MCF 10A (cell line): ENCODE measurements at places on chromosomes 5 and 9.

DNA sequence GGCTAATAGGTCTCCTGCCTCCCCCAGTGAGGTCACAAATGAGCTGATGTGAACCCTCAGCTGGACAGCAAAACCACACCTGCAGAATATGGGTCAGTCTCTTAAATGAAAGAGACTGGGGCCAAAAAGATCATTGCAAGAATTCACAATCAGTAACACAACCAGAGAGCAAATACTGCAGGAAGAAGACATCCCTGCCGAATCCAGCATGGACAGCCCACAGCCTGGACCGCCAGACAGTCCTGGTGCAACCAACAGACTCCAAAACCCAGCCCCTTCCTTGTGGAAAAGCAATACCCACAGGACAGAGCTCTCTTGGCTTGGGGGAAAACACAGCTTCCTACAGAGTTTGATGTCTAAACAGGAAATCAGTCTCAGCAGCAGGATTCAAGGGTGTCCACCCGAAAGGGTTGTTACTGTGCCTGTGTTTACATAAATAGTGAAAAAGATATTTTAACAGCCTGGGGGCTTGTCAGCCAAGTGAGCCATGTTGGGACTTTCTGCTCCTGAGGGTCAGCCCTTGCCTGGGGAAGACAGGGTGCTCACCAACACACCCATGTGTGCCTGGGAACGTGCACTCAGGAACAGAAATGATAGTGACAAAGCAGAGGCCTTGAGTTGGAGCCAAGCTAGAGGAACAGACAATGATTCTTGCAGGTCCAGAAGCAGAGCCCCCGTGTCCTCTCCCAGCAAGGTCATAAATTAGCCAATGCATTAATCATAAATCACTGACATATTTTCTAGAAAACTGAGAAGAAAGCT, 106.2 kb downstream of the SEMA5A start:
- DNase-seq: no peak

DNA sequence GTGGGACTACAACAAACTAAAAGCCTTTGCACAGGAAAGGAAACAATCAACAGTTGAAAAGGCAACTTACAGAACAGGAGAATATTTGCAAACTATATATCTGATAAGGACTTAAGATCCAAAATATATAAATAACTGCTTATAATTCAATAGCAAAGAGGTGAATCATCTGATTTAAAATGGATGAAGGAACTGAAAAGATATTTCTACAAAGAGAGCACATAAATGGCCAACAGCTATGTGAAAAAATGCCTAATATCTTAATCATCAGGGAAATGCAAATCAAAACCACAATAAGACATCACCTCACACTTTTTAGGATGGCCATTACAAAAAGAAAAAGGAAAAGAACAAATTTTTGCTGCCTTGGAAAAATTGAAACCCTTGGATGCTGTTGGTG, 100.4 kb downstream of the LURAP1L start:
- DNase-seq: no peak

- peak; percentile 82 for DNase-seq
Observed at GRCh38 chr5:62100201-62100600, 205.8 kb upstream of the KIF2A start.

DNA sequence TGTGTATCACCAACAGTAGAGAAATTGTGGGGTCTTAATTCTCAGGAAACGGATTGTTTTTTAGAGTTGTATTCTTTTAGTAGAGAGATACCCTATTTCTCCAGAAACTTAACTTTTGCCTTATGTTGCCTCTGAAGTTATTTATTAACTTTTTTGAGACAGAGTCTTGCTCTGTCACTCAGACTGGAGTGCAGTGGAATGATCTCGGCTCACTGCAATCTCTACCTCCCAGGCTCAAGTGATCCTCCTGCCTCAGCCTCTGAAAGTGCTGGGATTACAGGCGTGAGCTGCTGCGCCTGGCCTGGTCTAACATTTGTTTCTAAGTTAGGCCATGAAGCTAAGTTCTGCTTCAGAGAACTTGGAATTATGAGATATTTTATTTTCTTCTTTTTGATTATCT, 75.0 kb downstream of the CFAP95 start:
- no peak for DNase-seq

DNA sequence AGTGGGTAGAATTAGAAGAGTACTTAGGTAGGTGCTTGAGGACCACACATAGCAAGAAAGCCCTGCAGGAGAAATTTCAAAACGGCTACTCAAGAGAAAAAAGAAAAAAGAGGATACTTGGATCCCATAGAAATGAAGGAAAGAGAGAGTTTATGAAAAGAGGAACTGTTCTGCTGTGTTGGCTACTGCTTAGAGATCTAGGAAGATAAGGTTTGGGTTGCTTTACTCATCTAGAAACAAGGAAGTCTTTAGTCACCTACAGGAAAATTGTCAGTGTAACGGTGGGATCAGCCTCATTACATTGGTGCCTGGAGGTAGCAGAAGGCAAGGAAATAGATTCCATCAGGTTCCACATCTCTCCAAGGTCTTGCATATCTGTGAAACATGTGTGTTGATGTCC, 14.8 kb upstream of the C5orf46 start:
- no peak for DNase-seq

GRCh38 chr5:111548992-111549649, 36.8 kb upstream of the STARD4 start:
- DNase-seq: no peak

DNA sequence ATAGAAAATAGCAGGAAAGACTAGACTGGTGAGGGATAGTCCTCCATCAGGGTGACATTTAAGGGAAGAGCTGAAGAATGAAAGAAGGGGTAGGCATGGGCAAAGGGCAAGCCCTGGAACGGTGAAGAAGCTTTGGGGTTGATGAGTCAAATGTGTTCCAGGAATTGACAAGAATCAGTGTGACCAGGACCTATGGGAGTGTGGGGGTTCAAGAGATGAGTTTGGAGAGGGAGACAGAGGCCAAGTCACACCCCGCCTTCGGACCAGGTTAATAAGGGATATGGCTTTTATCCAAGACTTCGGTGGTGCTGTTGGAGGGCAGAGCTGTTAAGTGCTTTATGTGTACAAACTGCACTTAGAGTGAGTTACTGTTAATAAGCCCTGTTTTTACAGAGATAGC, 920 bp downstream of the PMPCA start:
- no peak for DNase-seq

DNA sequence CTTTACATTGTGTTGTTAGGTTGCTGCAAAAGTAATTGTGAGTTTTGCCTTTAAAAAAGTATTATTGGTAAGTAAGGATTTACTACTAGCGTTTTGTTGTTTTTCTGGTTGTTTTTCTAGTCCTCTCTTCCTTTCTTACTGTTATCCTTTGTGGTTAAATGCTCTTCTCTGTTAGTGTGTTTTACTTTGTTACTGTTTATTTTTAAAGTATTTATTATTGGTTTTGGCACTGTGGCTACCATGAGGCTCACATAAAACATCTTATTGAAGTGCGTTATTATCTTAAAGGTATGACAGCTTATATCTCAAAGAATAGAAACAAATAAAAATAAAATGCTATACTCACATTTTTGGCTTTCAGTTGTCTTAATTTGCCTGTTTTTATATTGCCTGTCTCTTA, 17.6 kb downstream of the DMXL1 start:
- no peak for DNase-seq

DNA sequence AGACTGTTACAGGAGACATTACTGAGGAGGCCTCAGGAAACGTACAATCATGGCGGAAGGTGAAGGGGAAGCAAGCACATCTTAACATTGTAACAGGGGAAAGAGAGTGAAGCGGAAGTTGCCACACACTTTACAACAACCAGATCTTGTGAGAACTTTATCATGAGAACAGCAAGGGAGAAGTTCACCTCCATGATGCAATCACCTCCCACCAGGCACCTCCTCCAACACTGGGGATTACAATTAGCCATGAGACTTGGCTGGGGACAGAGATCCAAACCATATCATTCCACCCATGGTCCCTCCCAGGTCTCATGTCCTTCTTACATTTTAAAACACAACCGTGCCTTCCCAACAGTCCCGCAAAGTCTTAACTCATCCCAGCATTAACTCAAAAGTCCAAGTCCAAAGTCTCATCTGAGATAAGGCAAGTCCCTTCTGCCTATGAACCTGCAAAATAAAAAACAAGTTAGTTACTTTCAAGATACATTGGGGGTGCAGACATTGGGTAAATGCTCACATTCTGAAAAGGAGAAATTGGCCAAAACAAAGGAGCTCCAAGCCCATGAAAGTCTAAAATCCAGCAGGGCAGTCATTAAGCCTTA, 138.3 kb downstream of the TMEM161B start:
- no peak for DNase-seq

GRCh38 chr9:122116040-122116439, 22.9 kb upstream of the TTLL11 start:
- no peak for DNase-seq

DNA sequence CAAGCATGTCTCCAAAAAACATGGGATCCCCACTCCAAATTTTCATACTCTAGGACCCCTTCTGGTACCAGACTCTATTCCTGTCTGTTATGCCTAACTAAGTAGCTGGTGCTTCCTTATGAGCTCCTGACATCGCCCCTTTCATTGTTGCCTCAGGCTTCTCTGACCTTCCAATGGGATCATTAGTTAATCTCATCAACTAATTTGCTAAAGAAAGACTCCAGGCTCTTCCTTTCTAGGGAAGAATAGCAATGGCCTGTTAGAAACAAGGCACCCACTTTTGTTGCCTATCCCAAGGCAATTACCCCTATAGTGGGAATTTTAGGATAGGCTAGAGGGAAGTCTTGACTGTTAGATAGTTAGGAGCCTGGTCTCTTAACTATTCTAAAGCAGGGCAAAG, 369.5 kb downstream of the MLLT3 start:
- DNase-seq: no peak

GRCh38 chr9:6640268-6641051, 5.1 kb downstream of the GLDC start:
- peak; percentile 76 for DNase-seq

DNA sequence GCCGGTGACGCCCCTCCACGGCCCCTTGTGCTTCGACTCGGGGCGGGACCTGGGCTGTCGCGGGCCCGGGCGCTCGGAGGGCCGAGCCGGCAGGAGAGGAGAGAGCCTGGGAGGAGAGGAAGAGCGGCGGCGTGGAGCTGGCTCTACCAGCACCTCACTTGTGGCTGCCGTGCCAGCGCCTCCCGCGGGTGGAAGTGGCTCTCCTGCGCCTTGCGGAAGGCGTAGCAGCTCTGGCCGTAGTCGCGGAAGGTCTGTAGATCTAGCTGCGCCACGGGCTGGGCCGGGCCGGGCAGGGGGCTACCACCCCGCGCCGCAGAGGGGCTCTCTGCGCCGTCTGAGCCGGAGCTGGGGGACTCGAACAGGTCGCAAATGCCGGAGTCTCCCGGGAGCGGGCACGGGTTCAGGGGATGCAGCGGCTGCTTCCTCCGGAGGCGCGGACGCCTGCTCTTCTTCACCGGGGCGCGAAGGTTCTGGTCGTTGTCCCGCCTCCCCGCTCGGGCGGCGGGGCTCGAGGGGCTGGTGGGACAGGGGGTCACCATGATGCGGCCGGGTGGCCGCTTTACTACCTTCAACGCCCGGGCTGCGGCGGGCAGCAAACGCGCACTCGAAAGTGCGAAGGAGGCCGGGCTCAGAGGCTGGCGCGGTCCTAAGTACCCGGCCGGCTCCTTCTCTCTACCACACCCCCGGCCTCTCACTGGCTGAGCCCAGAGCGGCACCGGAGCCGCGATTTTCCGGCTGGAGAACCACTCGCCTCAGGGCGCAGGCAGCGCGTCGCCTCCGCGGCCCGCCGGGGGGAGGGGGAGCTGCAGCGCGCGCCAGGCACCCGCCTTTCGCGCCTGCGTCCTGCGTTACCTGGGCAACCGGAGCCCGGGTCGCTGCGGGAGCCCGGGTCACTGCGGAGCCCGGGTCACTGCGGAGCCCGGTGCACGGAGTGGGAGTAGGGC, at the start of gene CCNO:
TSS of gene CCNO (minus strand) at position 624 of the 944 bp plus-strand sequence. CDS start at position 539, 85 bp downstream.
- DNase-seq: peak; percentile 89

- DNase-seq: peak; percentile 83
Observed at GRCh38 chr9:115204904-115205453, 87.0 kb upstream of the TNC start.

DNA sequence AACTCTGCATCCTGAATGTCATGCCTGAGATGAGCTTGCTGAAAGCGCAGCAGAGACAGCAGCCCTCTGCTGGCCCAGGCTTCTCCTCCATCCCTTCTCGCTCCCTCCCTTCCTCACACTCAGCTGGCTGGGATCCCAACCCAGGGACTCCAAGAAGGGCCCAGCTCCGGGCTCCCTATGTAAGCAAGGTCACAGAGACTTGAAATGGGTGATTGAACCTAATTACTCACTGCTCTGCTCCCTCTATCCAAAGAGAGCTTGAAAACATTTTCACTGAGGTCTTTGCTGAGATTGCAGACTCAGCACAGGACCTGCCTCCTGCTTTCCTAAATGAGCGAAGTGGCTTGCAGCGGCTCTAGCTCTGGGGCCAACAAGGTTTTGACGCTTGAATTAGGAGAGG, 42.8 kb downstream of the RAPGEF1 start:
- DNase-seq: no peak

DNA sequence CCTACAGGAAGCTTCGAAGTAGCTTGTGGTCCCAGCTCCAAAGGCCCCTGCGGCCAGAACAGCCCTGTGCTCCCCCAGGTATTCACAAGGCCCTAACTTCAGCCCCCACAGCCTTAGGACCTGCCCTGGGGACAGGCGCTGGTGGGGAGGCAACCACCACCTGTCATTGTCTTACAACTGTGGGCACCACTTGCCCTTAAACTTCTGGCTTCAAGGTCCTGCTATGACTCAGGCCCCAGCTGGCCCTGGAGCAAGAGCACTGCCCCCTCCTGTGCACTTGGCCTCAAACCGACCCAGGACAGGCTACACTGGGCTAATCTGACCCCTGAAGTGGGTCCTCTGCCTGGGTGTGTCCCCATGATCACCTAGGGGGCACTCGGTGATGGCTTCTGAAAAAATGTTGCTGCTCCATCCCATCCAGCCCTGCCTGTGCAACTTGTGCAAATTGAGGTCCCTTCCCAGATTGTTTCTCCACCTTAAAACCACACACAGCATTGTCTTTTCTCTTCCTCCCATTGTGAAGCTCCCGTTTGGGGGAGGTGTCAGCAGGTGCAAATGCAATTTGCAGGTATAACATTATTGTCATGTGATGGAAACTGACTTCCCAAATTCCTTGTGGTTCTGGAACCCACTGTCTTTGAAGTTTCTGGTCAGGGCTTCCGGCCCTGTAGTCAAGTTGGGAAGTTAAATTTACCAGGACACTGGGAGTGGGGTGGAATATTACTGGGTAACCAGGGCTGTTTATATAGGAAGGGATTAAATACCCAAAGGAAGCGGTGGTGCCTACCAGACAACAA, 1.1 kb upstream of the PROB1 start:
- peak; percentile 43 for DNase-seq

DNA sequence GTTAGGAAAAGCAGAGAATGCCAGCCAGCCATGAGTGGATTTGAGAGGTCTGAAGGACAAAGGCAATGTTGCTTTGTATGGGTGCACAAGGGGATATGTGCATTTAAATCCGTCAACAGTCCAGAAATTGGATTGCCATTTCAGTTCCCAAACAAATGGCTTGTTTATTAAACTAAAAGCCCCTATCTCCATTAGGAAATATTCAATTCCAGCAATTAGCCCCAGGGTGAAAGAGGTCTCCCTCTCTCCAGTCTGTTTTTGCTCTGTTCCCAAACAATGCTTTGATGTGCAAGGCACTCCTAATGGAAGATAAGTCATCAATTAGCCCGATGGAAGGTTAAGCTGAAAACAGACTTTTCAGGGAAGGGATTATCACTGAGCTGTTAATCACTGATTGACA, 101.3 kb downstream of the C9orf152 start:
- no peak for DNase-seq

- DNase-seq: no peak
Observed at GRCh38 chr5:177404641-177405179, 4.2 kb upstream of the PFN3 start.
